B cell (primary cell): ENCODE measurements at places on chromosomes 4 and X.

- DNase-seq, result no peak
These were observed 505.0 kb downstream of the ARAP2 start for GRCh38 chr4:35739308-35739707.

GRCh38 chr4:112938461-112939058 is 110.9 kb upstream of the ANK2 start:
- DNase-seq, result peak; percentile 18

DNA sequence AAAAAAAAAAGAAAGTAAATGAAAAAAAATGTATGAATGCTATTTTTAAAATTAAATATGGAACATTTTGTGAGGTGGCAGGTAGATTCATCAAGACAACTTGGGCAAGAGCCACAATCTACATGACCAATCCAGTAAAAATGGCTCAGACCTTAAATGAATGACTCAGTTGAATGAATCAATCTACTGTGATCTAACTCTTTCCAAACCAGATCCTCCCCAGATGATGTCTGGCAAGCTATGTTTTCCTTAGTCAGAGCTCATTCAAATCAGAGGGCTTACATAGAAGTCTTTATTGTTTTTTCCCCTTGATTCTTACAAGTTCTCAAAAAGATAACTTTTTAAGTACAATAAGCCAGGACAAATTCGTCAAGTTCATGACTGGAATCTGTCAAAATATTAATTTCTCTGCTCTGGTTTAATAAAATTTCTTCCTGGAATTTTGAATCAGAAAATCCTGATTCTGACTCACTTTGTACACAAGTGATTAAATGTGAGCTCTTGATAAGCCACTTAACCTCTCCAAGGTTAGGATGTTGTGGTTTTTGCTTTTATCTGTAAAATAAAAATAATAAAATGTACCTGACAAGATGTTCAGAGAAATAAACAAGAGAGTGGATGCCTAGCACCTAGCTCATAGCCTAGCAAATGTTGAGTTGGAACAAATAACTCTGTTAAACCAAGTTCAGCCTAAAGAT is 105.6 kb upstream of the SMIM31 start:
- DNase-seq, result no peak

DNA sequence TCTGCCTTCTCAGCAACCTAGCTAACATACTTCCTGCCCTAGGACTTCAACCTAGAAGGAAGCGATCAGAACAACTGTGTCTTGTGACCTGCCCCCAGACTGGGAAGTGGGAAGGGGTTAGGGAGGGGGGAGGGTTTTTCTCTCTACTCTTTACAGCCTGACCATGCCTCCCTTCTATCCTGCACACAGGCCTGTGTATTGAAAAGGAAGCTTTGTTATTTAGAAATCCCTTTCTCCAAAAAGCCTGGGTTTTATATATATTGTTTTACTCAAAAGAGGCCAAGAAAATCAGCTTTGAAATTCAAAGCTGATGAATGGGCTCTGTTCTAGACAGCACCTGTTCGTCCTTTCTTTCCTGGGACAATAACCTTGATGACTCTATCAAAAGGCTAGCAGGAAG is 35.2 kb upstream of the SMS start:
- DNase-seq, result no peak

DNA sequence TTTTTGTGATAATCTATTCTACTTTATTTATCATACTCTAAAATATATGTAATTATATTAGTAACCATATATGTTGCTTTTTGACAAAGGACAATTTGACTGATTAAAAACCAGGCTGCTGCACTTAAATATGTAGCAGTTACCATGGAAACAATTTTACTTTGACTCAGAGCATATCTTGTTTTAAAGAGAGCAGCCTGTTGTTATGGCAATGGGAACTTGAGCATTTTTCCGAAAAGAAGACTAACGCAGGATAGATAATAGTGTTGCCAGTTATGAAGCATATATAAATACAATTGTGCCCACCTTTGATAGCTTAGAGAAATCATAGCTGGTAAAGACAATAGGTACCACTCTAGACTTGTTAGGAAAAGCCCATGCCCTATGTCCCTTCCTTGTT is 283.0 kb downstream of the GASK1B start:
- no peak for DNase-seq

DNA sequence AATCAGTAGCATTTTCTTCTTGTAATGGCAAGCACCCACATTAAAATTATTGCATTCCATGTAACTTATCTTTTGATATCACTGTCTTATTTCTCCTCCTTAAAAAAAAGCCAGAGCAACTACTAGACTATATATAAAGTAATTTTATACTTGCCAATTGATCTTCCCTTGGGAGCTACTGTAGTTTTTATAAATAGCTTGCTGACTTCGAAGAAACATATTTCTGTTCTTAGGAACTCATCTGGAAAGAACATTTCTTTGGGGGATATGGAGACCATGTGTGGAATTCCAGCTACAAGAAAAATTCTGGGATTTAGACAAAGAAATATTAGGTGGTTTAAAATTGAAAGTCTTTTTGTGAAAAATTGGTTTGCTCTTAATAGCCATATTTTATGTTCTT is 94.9 kb downstream of the BMPR1B start:
- no peak for DNase-seq

- no peak for DNase-seq
These were observed 125.4 kb upstream of the EOLA2 start for GRCh38 chrX:150063674-150064073.

DNA sequence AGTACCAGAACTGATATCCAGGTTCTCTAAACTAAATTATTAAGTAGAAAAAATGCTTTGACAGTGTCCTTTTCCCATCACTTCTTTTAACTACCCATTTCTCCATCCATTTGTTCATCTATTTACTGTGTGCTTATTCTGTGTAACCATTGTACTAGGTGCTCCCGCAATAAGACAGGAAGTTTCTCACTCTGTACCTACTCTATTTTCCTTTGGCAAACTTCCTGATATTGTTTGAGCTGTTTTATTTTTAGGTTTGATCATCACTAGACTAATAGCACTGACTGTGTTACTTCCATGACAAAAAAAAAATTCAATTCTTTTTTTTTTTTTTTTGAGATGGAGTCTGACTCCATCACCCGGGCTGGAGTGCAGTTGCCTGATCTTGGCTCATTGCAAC is 102.5 kb upstream of the CASK start:
- no peak for DNase-seq

GRCh38 chr4:121183361-121183760 is 19.2 kb upstream of the TNIP3 start:
- DNase-seq, result no peak

DNA sequence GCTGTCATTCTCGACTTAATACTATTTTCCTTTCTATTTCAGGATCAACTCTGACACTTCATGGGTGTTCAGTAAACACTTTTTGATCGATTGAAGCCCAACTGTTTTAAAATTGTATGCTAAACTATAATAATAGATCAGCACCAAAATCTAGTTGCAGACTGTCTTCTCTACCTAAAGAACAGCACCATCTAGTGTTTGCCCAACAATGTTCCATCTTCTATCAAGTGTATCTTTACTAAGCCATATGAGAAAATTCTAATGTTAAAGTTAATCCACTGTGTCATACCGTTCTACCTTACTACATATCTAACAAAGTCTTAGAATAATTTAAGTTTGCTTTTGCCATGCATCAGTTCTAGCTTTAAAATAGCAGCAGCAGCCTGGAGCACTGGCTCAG is 113.0 kb upstream of the PRDX4 start:
- DNase-seq, result no peak

DNA sequence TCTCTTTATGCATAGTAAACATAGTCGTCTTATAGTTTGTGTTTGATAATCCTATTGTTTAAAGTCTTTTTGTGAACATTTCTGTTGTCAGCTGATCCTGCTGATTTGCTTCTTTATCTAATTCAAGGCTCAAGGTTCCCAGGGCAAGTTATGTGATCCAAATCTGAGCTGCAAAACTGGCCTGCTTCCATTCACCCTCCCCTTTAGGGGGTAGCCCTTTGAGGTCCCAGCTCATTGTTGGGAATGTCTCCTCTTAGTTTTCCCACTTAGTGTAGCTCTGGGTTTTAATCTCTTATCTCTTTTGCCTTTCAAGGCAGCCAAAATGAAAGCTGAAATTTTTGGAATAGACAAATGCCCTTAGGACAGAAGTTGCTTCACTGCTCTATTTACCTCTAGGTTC is 40.2 kb upstream of the MAGED1 start:
- DNase-seq, result no peak

GRCh38 chr4:74969507-74970474 is 36.9 kb downstream of the PARM1 start:
- no peak for DNase-seq

DNA sequence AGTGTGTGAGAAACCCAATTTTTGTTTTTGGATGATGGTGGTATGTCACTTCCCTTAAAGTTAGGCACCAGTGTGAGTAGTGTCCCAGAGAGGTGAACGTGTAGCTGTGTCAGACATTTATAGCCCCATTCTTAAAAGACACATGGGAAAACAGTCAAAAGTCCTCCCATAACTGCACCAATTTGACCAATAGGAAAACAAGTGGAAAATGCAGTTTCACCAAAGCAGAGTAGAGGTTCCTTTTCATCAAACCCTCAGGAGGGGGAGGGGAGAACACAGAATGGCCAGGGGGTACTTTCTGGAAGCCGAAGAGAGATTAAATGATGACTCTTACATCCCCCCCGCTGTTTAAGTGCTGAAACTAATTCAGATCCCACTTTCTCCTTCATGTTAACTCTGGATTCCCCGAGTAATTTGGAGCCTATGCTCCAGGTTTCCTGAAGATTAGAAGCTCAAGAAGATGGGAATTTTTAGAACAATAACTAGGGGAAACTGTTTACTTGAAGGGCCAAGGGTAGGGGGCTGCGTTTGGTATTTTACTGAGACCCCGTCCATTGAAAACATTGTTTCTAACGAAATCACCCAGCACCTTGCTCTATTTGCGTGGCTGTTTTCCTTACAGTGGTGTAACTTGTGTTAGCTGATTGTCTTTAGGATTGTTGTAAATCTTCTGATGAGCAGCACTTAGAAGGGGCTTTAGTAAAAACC is 2.1 kb upstream of the LEF1 start:
- no peak for DNase-seq
